ENCODE measurements at places on chromosomes 1 and 21.

DNA sequence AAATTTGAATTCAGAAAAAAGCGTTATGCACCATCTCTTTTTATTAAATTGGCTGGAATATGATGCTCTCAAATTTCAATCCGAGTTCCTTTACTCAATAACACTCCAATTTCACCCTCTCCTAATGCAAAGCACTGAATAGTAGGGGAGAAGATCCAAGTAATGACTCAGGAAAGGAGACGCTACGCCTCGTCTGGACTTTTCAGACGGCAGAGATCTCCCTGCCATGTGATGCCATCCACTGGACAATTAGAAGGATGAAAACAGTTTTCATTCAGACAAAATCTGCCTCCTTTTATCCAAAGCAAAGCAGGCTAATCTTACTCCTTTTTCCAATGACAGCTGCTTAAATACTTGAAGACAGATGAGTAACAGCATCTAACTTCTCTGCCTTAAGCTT lies 242.4 kb upstream of the GREM2 start:
- DNase-seq, result no peak

DNA sequence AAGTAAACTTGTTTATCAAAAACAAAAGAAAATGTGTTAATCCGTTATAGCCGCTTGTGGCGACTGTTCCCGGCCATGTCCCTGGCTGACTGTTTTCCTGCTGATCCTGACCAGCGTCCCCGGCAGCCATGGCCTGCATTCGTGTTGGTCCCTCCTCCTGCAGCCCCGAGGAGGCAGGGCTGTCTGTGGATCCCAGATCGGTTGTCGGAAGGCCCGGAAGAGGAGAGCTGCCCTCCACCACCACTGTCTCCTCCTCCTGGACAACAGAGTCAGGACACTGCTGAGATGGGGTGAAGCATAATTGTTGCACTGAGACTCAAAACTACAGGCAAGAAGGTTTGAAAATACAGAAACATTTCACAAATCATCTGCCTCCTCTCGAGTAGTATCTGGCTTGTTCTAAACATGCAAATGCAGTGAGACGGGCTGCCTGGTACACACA lies 3.6 kb upstream of the MXRA8 start:
- no peak for DNase-seq

DNA sequence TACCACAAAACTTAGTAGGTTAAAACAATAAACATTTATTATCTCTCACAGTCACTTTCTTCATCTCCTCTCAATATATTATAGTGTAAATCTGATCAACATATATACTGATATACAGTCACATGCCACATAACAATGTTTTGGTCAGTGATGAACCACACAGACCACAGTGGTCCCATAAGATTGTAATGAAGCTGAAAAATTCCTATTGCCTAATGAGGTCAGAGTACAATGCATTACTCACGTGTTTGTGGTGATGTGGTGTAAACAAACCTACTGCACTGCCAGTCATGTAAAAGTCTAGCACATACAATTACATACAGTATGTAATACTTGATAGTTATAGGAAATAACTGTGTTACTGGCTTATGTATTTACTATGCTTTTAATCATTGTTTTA lies 30.1 kb downstream of the OLFML3 start:
- DNase-seq, result no peak

- DNase-seq, result no peak
Observed at GRCh38 chr1:224851848-224852261, 77.6 kb upstream of the DNAH14 start.

GRCh38 chr1:31991182-31991581 lies 22.5 kb upstream of the KHDRBS1 start:
- no peak for DNase-seq

- no peak for DNase-seq
Observed at GRCh38 chr1:202702088-202702487, 8.2 kb downstream of the SYT2 start.

DNA sequence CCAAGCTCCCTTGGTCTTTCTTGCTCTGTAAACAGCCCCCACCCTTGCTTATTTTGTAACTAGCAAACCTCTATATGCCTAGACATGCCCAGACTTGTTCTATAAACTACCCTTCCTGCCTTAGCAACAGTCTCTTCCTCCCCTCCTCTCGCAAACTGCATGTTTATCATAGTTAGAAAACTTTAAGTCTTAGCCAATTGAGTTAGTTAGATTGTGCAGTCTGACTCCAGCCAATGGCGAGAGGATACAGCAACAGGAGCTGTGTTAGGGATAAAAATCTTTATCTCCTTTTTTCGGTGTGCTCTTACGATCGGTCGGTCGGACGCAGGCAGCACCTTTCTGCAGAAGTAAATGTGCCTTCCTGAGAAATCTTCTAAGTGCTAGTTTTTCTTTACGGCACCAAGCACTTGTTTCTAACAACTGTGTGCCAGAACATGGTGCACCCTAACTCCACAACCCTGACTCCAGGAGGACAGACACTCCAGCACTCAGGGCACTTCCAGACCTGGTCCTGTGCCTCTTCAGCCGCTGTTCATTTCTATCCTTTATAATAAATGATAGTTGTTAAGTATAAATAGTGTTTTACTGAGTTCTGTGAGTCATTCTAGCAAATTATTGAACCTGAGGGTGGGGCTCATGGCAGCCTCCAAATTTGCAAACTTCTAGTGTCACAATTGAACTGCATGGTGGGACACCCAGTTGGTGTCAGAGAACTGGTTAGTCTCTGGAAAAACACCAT lies 25.7 kb upstream of the GNG4 start:
- DNase-seq, result no peak

DNA sequence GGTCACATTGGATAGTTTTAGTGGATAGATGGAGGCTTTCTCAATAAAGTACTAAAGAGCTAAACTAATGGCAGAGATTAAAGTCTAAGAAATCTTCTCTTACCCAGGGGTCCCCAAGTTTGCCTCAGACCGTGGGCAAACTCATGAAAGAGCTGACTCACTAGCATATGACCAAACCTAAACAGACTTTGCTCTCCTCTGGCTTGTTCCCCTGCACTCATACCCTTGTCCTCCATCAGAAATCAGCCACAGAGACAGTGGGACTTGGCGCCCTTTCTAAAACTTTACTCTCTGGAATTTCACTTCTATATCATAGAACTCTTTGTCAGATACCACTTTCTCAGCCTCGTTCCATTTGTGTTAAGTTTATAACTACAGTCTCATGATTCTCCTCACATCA lies 17.0 kb upstream of the HSD3B2 start:
- DNase-seq, result no peak

DNA sequence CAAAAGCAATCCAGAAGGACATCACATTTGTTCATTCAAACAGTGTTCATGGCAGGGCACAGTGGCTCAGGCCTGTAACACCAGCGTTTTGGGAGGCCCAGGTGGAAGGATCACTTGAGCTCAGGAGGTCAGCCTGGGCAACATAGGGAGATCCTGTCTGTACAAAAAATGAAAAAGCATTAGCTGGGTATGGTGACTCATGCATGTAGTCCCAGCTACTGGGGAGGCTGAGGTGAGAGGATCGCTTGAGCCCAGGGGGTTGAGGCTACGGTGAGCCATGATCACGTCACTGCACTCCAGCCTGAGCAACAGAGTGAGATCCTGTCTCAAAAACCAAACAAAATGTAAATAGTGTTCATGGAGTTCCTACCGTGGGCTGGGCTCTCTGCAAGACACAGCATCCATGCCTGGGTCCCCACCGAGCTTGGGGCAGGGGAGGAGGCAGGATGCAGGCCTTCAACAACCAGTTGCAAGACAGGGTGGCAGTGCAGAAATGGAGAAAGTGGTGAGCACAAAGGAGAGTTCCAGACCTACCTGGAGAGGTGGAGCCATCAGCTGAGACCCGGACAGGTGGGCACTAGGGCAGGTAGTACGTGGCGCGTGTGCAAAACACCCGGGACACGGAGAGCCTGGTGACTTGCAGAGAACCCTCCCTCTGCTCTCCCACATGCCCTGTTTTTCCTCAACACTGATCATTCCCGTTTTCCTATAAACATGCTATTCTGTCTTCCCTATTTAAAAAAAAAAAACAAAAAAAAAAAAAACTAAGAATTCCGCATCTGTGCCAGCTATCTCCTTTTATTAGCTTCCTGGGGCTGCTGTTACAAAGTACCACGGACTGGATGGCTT lies 138.9 kb downstream of the TOMM20 start:
- DNase-seq, result no peak

DNA sequence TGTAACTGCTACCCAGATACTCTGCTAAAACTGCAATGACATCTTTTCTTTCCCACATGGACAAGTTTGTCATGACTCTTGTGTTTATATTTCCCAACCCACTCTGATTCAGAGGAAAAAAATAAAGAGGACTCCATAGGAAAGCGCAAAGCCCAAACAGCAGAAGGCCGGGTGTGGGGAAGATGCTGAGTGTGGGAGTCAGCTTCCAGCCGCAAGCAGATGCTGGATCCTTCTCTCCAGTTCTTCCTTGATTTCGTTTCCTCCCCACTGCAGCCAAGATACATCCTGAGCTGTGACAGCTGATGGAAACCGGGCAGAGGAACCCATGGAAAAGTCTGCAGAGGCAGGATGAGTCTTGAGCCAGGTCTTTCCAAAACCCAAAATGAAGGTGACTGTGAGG lies 498.2 kb downstream of the PLPP3 start:
- no peak for DNase-seq

- peak; percentile 63 for DNase-seq
Observed at GRCh38 chr1:98452162-98452561, 209.4 kb upstream of the SNX7 start.

DNA sequence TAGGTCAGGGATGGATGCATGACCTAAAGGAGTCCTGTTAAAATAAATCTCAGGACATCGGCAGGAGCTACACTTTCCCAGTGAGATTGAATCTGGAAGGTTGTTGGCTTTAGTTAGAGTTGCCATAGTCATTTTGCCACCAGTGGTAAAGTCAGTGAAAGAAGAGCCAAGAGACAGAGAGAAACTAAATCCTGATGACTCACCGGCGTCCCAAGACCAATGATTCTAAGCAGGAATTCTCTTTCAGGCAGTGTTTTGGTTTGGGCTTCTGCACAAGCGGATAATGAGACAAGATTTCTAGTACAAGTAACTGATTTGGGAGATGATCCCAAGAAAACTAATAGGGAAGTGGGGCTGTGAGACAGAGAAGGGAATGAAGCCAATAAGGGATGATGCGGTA lies 88.8 kb upstream of the ETS2 start:
- no peak for DNase-seq

- no peak for DNase-seq
Observed at GRCh38 chr1:201017828-201018163, 5.7 kb downstream of the KIF21B start.

GRCh38 chr1:2594641-2595131 lies 8.1 kb downstream of the PRXL2B start:
- no peak for DNase-seq

DNA sequence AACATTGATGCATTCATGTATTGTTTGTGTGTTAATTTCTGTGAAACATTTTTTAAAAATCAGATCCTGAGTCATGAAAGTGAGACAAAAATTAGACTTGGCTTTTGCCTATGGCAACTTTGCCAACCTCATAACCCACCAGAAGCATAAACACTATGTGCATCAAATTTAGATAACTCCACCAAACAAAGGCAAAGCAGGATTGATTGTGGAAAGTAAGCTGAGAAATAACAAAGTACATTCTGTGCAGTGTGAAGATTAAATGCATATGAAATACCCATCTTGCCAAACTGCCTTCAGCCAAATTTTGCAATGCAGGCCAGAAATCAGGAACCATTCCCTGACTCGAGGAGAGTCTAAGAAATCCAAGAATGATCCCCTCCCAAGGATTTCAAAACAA lies 493.4 kb downstream of the AJAP1 start:
- no peak for DNase-seq

GRCh38 chr21:32413697-32414578 lies 1.4 kb downstream of the EVA1C start:
- DNase-seq, result no peak

DNA sequence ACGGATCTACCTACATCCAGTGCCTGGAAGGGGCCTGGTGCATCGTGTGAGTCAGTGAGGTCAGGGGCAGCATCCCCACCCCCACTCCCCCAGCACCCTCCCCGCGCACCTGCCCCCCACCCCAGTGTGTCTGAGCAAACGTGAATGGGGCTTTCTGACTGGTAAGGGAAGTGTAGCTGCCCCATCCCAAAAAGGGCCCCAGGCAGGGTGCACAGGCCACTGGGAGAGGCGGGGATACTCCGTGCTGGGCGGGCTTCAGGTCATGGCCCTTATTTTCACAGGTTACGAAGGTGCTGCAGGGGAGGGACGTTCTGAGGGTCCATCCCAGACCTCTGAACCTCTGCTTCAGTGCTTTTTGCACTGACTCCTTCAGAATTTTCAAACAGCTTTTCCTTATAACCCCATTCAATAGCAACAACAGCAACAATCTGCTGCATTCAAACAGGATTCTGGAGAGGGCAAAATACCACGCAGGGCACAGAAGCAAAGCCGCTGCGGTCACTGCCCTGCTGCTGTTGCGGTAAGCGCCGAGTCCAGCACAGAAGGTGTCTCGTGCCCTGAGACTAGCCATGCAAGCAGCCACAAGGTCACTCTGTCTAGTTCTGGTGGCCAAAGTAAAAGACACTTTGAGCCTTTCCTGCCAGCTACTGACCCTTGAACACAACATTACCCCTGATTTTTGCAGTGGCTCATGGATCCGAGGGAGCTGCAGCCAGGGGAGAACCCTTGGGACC lies 10.3 kb downstream of the TTC34 start:
- no peak for DNase-seq

GRCh38 chr1:248823517-248824001 lies 2.2 kb downstream of the SH3BP5L start:
- no peak for DNase-seq

DNA sequence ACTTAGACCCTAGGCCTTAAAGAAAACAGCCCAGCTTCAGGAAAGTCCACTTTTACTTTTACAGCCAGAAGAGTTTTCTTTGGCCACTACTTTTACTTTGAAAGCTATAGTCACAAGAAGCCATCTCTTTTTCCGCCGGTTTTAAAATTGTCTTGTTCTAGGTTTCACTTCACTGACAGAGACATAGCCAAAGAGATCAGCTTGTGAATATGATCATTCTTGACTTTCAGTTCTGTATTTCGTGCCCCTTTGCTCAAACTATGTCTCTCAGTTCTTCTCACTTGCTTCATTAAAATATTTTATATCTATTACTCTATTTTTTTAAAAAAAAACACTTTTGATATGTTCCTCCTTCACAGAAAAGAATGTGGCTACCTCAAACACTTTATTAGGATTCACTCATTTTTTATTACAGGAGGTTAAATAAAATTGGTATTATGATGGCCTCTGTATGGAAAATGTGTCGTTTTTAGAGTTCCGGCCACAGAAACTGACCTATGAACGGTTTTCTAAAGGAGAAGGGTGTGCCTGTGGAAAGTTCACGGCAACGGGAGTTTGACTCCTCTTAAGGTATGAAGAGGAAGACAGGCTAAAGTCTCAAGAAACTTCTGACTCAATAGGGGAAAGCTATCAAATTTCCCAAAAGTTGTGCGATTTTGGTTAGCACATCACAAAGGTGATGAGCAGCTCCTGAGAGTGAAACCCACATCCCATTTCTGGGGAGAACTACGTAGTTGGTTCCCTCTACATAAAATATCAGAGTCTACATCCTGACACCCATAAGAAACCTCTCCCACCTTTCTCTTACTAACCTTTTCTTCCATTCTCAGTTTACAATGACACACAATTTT lies 1.2 kb downstream of the MCOLN2 start:
- DNase-seq, result no peak

Data from NCI-H1436 (cell line).